ENCODE measurements at places on chromosomes 11 and 22.

DNA sequence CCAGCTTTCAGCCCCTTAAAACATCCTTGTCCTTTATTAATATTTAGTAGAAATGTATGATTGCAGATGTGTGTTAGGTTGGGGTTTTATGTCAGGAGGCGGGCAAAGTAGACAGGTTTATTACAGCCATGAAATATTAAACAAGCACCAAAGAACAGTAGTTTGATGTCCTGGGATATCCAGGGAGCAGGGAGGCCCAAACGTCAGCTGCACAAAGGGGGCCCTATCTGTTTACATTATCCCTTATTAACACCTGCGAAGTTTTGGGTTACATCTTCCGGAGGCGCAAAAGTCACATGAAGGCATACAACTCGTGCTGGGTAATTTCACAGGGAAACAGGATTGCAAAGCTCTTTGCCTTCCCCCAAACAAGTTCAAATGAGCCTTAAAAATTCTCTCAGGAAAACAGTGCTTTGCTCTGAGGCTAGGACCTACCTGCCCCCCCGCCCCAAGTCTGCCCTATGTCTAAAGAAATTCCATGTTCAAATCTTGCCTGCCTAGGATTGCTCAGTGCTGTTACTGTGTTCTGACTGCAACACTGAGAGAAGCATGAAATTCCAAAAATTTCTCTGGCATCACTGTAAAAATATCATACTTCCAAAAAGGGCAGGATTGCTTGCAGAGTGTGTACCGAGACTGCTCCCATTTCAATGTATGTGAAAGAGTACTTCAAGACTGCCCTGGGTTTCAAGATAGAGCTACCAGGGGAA is 8.9 kb downstream of the MN1 start:
- DNase-seq, result no peak

DNA sequence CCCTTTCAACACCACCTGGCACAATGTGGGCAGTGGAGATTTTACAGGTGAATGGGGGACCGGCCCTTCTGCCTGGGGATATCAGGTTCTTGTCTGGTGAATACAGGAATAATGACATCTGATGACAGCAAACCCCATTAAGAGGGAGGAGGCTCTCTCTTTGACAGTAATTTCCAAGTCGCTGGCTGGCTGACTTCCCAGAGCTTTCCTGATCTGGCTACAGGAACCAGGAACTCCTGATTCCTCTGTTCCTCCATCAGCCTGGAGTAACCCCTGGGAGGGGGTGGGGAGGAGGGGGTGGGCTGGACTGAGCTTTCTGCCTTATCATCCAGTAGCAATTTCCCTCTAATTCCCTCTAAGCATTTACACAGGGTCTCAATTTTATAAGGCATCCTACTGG is 3.7 kb upstream of the MIEF1 start:
- no peak for DNase-seq

GRCh38 chr22:34160141-34160783 is 240.0 kb upstream of the LARGE1 start:
- no peak for DNase-seq

GRCh38 chr11:103358251-103358650 is 249.0 kb downstream of the DYNC2H1 start:
- no peak for DNase-seq

DNA sequence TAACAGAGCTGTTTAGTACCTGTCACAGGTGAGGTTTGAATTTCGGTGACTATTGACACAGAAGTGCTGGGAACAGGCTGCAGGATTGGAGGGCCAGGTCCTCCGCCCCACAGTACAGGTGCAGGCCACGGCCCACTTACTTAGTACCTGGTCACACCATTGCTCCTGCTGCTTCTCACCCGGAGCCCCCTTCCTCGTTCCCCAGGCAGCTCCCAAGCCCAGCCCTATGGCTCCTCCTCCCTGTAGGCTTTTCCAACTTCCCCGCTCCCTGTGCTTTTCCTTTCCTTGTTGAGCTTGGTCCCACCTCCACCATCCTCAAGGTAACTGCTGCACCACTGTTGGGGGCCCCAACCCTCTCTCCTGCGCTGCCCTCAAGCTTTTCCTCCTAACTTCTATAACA is 27.9 kb upstream of the ANO1 start:
- no peak for DNase-seq

- DNase-seq, result no peak
These were observed 2.1 kb downstream of the DEAF1 start for GRCh38 chr11:692824-693414.

DNA sequence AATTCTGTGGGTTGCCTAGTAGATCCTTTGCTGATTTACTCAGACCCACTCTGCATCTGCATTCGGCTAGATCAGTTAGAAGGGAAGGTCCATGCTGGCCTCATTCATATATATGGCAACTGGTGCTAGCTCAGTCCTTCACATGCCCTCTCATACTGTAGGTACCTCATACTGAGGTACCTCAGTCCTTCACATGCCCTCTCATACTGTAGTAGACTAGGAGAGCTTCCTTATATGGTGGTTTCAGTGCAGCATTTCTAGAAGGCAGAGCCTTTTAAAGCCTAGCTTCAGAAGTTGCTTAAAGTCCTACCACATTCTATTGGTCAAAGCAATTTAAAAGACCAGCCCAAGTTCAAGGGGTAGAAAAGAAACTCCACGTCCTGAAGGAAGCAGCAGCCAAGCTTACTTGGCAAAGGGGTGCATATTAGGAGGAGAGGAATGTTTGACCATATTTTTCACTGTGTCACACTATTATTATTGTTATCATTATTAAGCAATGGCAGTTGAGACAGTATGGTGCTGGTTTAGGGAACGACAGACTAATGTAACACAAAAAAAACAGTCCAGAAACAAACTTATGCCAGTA is 356.4 kb downstream of the DYNC2H1 start:
- DNase-seq, result no peak

DNA sequence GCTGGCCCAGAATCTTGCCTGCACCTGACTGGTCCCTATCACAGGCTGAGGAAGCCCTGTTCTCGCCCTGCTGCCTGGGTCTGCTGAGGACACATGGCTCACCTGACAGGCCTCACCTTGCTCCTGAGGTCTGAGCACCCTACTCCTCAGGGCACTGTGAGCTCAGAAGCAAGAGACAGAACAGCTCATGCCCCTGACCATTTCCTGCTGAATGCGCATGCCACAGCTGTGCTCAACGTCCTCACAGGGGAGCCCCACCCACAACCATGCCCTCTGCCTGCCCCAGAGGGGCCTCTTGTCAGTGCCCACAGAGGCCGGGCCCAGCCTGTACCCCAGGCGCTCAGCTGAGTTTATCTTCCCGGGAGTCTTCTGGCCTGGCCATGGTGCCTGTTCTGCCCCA is 2.8 kb upstream of the TSPO start:
- no peak for DNase-seq

DNA sequence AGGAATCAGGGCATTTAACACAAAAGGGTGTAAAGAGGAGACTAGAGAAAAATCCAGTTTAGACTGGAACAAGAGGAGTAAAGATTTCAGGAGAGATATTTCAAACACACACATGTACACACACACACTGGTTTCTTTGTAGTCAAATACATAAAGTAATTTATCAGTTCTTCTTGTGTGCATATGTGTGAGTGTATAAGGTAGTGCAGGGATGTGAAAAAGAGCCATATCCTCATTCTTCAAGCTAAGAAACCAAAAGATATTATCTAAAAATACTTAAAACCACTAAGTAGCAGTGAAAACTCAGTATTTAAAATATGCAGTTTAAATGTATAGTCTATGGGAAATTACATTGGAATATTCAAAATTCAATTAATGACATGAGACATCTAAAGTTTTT is 52.5 kb upstream of the CARD18 start:
- no peak for DNase-seq

GRCh38 chr11:134480136-134480712 is 68.2 kb upstream of the B3GAT1 start:
- DNase-seq, result no peak

DNA sequence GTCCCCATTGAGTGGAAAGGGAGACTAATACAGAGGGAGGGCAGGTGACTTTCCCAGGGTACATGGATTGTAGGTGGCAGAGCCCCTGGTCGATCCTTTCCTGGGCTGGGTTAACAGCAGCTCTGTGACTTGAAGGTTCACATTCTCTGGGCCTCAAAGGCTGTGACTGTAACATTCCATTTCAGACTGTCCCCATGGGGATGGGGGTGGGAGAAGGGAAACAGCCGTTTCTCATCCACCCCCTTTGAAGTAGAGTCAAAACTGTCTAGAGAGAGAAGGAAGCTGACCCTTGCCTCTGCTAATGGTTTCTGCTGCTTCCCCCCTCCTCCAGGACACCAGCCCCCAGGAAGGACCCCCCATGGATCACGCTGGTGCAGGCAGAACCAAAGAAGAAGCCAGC is 19.2 kb downstream of the MICALL1 start:
- no peak for DNase-seq

GRCh38 chr11:65777241-65777640 is 3.5 kb downstream of the AP5B1 start:
- no peak for DNase-seq

GRCh38 chr22:32326647-32327046 is 31.0 kb upstream of the RFPL3 start:
- no peak for DNase-seq

DNA sequence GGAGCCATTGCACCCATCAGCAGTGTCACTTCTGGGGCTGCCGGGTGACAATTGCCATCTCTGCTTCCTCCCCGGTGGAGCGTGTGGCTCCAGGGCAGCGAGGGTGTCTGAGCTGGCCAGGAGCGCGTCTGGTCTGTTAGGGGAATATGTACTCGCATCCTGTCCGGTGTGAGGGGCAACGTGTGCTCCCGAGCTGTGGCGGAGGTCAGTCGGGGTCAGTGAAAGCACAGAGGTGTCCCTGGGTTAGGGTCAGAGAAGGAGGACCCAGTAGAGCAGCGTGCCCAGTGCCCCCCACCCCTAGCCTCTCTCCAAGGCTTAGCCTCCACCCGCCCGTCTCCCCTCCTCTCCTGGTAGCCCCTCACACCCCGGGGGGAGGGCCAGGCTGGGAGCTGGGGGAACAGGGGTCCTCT is 1.5 kb downstream of the CLCF1 start:
- DNase-seq, result no peak

- DNase-seq, result no peak
These were observed 17.9 kb downstream of the TUB start for GRCh38 chr11:8098879-8099278.

GRCh38 chr11:134521452-134522289 is 109.6 kb upstream of the B3GAT1 start:
- no peak for DNase-seq

DNA sequence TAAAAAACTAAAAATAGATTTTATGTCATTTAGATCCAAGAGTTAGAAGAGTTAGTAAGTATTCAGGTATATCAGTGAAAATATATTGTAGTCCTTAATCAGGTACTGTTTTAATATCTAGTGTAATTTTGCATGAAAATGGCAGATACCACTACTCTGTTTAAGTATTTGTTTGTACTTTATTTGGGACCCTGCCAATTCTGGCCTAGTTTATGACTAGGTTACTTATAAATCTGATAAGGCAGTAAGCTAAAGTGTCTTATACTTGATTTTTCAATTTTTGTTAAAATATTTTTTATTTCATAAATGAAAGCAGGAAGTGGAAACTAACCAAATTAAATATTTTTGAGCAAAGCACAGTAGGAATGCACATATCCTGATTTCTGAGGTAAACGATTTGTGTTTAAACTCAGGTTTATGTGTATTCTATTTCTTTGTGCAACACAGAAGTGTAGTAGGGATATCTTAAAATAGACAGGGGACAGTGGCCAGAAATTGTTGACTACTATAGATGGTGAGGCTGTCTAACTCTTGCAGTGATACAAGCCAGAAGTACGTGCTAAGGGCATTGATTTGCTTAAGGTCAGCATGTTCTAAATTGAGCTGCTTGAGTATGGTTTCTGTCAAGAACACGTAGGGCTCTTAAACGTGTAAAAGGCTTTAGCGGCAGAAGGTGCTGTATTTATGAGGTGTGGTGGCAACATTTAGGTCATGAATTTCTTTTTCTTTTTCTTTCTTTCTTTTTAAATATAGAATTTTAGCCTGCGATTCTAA is 34.0 kb downstream of the HIPK3 start:
- DNase-seq, result no peak
